ENCODE measurements at places on chromosomes 13 and 19.

- no peak for DNase-seq
Observed at GRCh38 chr13:33963895-33964294, 145.9 kb downstream of the RFC3 start.

DNA sequence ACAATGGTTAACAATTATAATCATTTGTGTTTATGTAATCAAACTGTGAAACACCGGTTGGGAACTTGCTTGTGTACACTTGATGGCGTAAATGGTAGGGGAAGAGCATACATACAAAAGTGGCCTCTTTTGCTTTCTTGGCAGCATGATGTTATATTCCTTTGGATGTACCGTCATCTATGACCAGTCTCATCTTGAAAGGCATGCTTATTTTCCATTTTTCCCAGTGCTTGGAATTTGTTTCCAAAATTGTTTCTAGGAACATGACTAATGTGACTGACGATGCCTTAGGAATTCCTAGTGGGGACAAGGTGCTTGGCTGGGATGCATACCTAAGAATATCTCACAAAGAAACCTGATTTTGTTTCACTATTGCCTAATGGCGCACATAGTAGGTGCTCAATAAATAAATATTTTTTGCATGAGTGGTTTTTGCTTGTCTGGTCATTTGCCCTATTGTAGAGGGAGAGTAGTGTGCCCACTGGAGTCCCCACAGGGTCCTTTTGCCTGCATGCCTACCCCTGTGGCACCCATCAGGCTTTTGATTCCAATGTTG lies 45.5 kb downstream of the SAE1 start:
- DNase-seq: no peak

DNA sequence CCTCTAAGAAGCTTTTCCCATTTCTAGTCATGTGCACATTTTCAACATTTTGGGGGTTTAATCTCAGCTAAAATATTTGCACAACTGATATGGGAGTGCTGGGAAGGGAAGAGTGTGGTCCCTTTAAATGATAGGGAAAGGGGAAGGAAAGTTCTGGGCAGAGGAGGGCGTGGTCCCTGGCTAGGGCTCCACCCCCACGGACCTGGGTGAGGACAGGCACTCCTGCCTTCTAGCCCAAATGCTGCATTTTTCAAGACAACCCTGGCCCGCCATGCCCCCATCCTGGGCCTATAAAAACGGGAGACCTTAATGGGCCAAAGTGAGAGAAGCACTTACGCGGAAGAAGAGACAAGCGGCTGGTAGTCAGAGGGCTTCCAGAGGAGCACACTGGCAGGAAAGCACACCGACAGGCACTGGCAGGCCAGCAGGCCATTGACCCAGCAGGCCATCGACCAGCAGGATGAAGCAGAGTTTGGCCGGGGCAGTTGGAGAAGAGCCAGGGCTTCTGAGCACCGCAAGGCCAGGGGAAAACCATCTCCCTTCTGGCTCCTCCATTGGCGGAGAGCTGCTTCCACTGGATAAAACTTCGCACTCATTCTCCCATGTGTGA lies 266.7 kb downstream of the SPRY2 start:
- DNase-seq: no peak

- no peak for DNase-seq
Observed at GRCh38 chr13:39881887-39882286, 226.4 kb downstream of the COG6 start.

DNA sequence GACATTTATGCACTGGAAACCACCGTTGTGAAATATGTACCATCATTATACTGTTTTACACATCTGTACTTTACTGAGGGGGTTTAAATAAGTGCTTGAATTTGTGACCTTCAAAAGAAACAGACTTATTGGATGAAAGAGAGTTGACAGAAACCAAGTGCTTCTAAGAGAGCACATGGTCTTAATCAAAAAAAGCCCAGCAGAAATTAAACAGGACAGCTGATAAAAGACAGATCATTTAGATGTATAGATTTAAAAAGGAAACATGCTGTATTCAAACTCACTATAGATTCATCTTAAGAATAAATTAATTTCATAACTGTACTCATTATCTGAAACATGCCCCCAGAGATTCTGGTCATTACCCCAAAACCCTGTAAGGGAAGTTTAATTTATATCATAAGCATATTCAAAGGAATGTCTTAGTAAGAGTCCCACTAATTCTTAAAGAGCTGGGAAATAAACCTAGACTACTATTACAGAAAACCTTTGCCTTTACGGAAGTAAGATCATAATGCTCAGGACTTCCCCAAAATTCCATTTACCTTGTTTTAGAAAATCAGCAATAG lies 421.8 kb downstream of the DCT start:
- no peak for DNase-seq

DNA sequence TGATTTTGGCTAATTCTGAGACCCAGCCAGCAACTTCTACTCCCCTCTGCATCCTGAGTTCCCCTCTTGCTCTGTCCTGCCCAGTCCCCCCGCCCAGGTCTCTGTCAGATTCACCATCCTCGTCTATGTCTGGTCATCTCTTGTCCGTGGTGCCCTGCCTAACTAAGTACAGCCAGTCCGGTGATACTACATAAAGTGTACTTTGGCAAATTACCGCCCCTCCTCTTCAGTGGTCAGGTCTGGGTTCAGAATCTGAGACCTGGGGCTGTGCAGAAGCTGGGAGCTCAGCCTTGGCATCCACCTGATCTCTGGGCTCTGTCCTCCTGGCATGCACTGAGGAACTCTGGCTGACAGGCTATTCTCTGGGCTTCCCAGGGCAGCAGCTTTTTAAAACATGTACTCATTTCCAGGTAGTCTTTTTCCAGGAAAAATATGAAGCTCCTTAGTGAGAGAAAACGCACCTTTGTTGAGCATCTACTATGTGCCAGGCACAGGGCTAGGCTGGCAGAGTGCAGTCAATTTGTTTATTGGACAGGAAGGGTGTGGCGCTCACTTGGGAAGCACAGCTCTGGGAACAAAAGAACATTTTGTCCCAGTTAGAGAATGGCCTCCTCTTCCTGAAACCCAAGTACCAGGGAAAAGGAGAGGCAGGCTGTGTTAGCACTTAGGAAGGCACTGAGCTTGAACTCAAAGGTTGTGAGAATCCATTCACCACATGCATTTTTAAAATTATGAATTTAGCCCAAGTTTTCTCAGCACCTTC lies 88.9 kb downstream of the TSHZ3 start:
- DNase-seq: no peak

DNA sequence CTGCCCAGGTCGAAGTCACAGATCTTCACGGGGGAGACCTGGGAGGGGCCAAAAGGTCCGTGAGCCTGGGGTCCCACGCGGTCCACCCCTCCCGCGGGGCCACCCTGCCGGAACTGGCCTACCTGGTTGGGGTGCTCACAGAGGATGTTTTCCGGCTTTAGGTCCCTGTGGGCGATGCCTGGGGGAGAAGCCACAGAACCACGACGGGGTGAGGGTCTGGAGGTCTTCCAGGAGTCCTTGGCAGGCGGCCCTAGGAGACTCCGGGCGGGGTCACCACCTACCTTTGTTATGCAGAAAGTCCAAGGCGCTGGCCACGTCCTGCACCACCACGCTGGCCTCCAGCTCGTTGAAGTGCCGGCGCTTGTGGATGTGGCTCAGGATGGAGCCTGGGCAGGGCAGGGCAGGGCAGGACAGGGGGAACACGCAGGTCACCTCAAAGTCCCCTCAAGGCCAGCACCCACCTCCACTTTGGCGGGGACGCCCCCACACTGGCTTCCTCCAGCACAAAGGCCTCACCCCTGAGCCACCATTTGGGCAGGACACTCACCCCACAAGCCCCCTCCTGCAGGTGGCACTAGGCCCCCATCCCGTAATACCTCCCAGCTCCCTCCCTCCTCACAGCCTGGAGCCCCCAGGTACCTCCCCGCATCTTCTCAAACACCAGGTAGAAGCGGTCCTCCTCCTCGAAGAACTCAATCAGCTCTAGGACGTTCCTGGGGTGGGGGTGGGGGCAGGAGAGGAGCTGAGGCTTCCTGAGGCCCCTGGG lies 8.4 kb downstream of the MKNK2 start:
- DNase-seq: peak; percentile 39
